ENCODE measurements at places on chromosomes 16 and 17.

DNA sequence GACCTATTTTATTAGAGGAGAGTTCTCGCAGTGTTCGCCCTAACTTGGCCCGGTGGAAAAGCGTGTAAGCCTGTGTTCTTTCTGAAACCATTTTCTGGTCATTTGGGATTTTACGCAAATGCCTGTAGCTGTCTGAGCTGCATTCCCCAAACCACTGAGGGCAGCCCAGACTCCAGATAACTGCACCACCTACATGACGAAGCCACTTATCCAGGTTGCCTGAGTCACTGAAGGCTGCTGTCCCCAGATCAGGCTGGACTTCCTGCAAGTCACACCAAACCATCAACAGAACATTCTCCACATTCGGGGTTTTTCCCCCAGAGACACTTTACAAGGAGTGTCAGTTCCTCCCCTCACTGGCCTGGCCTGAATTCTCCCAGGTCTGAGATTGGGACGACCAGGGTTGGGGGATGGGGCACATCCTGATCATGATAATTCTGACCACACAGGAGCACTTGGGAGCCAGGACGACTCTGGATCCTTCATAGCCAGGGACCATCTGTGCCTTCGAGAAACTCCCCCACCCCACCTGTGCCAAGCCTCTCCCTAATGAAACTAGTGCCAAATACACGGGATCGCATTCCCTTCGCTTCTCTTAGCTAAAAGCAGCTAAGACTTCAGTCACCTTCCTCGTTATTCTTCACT, 2.3 kb downstream of the RPRML start:
- H3K36me3 ChIP-seq, result no peaks in the 10 kb centered on the region
- peaks cover 13% of the 10 kb centered on the region for H3K4me1 ChIP-seq
- H3K27me3 ChIP-seq, result peaks cover 45% of the 10 kb centered on the region
- no peak overlapping the region for H3K4me3 ChIP-seq

GRCh38 chr17:8126491-8127066, 2.7 kb upstream of the HES7 start:
- H3K4me3 ChIP-seq, result peak overlapping the region; percentile 95
- H3K36me3 ChIP-seq, result no peaks in the 10 kb centered on the region
- peak; percentile 62 for DNase-seq
- H3K27me3 ChIP-seq, result peaks cover 48% of the 10 kb centered on the region
- H3K4me1 ChIP-seq, result peaks cover 47% of the 10 kb centered on the region

- DNase-seq, result peak; percentile 58
- H3K4me3 ChIP-seq, result no peak overlapping the region
- H3K27me3 ChIP-seq, result no peaks in the 10 kb centered on the region
These were observed 54.3 kb downstream of the KPNA2 start for GRCh38 chr17:68089881-68090280.

- H3K4me3 ChIP-seq, result no peak overlapping the region
- no peaks in the 10 kb centered on the region for H3K27me3 ChIP-seq
- H3K27ac ChIP-seq, result no peak overlapping the region
- peaks cover 3% of the 10 kb centered on the region for H3K4me1 ChIP-seq
- no peak for DNase-seq
- peaks cover 11% of the 10 kb centered on the region for H3K36me3 ChIP-seq
These were observed 229.0 kb downstream of the FTO start for GRCh38 chr16:53932975-53933374.

DNA sequence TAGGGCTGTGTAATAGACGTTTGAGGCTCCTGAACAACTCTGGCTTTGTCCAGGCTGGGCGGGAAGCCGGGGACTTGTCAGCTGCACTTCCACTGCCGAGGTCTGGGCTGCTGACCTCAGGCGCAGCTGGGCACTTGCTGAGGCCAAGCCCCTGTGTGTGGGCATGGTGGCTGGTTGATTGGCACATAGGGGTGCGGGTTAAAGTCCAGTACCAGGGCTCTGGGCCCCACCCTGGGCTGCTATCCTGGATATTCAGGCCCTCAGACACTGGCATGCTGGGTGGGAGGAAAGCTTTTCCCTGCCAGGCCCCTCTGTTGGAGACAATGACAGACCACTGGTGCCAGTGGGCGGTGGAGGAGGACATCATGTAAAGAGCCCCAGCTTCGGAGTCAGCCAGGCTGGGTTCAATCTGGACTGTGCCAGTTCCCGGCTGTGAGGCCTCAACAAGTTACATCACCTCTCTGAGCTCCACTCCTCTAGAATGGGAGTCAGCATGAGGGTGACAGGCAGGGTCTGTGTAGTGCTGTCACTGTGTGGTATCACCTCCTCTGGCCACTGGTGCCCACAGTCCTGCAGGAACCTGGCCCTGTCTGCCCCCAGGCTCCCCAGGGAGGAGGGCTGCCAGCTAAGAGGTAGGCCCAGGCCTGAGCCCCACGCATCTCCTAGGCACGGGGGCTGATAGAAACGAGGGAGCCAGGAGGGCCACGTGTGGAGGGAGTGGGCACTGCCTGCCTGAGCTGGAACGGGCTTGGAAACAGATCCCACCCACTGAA, 42.5 kb downstream of the PSME3IP1 start:
- H3K36me3 ChIP-seq, result no peaks in the 10 kb centered on the region
- H3K4me1 ChIP-seq, result peaks cover 21% of the 10 kb centered on the region
- no peak overlapping the region for H3K27ac ChIP-seq
- no peak overlapping the region for H3K4me3 ChIP-seq
- H3K27me3 ChIP-seq, result no peaks in the 10 kb centered on the region
- DNase-seq, result no peak

- peaks cover 36% of the 10 kb centered on the region for H3K36me3 ChIP-seq
- DNase-seq, result no peak
- peaks cover 12% of the 10 kb centered on the region for H3K4me1 ChIP-seq
- H3K4me3 ChIP-seq, result no peak overlapping the region
- no peak overlapping the region for H3K27ac ChIP-seq
- H3K27me3 ChIP-seq, result no peaks in the 10 kb centered on the region
These were observed 25.9 kb downstream of the NMT1 start for GRCh38 chr17:45086865-45087503.

GRCh38 chr17:78132084-78132676, 1.6 kb downstream of the TMC8 start:
- peaks cover 61% of the 10 kb centered on the region for H3K4me1 ChIP-seq
- H3K27me3 ChIP-seq, result no peaks in the 10 kb centered on the region
- DNase-seq, result peak; percentile 91
- H3K4me3 ChIP-seq, result peak overlapping the region; percentile 72

GRCh38 chr16:35752012-35752772, 2292.8 kb downstream of the TP53TG3F start:
- H3K36me3 ChIP-seq, result no peaks in the 10 kb centered on the region
- DNase-seq, result no peak
- H3K4me1 ChIP-seq, result no peaks in the 10 kb centered on the region

DNA sequence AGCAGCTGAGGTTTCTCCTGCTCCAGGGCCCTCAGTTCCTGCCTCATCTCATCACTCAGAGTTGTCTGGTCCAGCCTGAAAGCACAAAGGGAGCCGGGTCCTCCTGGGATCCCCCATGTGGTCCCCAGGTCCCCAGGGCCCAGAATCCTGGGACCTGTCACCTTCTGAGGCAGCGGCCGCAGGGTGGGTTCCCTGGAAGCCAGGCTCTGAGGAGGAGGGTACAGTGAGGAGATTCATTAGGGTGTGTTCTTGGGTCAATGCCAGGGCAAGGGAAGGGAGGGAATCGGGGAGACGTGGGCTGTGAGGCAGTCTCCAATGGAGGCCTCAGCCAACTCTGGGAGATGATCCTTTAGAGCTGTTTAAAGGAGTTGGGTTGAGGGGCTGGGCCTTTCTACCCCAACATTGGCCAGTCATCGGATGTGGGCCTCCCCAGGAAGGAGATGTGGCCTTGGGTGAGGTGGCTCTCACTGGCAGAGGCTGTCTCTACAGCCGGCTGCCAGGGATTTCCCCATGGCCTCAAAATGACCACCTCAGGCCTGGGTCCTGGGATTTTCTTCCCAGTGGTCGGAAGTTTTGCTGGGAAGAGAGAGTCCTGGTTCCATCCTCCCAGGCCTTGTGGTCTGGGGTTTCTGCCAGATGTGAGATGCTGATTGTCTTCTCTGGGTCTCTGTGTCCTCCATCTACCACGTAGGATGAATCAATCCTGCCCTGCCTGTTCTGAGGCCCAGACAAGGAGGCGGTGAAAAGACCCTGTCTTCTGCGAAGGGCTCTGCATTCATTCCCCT, 47.3 kb downstream of the NLRP1 start:
- no peaks in the 10 kb centered on the region for H3K4me1 ChIP-seq
- peaks cover 16% of the 10 kb centered on the region for H3K36me3 ChIP-seq
- no peaks in the 10 kb centered on the region for H3K27me3 ChIP-seq
- H3K27ac ChIP-seq, result peak overlapping the region; percentile 38

DNA sequence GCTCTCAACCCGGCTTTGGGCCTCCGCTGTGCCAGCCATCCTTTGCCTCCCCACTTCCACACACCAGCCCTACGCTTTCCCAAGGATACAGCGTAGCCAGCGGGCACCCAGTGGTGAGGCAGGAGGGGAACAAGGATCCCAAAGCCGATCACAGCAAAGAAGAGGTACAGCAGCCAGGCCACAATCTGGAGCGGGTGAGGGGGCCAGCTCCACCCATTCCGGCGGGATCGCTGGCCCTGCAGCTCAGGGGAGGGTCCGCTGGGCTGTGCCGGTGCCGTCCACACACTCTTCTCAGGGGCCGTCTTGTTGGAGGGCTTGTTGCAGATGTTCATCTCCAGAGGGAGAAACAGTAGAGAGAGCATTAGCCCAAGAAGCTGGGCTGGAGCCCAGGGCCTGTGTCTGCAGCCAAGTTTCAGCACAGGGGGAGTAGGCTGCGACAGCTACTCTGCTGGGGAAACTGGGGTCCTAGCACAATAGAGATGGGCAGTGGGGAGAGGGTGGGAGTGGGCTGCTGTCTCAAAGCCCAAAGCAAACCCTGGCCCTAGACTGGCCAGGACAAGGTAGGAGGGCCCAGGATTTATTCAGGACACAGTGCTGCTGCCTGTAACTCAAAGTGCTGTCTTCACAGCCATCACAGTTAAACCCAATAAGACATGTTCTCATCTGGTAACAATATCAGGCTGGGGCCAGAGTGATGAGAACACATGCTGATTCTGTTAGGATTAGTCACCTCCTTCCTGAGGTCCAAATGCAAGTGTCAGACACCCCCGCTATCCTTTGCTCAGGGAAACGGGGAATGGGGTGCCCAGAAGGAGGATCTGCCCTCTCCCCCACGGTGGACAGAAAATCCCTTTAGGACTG, 9.9 kb downstream of the ZDHHC1 start:
- no peak for DNase-seq
- peaks cover 8% of the 10 kb centered on the region for H3K27me3 ChIP-seq
- no peaks in the 10 kb centered on the region for H3K4me1 ChIP-seq
- H3K36me3 ChIP-seq, result no peaks in the 10 kb centered on the region
- no peak overlapping the region for H3K4me3 ChIP-seq

DNA sequence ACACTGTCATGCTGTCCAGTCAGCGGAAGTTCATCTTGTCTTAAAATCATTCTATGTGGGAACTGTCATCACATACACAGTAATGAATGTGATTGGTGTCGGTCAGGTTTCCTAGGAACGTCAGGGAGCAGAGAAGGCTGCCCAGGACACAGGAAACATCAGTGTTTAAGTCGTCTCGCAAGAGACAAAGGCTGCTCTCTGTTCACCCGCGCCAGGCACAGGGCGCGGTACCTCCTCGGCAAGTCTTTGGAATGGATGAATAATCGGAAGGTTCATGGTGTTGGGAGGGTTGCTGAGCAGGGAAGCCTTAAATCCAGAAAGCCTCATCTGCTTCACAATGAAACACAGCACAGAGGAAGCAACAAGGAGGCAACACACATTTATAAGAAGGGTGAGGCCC, 148.2 kb downstream of the CPPED1 start:
- H3K4me1 ChIP-seq, result no peaks in the 10 kb centered on the region
- no peak overlapping the region for H3K4me3 ChIP-seq
- DNase-seq, result no peak
- peaks cover 3% of the 10 kb centered on the region for H3K36me3 ChIP-seq
- H3K27me3 ChIP-seq, result peaks cover 11% of the 10 kb centered on the region

All from activated CD8-positive, alpha-beta memory T cell treated with anti-CD3 and anti-CD28 coated beads, Interleukin-2, amount 10 ng/mL, durations not matched to agents 7 days and 5 days (primary cell).